ENCODE measurements at places on chromosomes 3 and 15. TPM values are rescaled to one million over a fixed set of nuclear protein-coding genes. Genes with fewer than 3 reads are reported as not detected.

Gene GCSAM
- 0.16 TPM for total RNA-seq

Gene PLA2G4E
- total RNA-seq: not detected

Gene FETUB
- not detected for total RNA-seq

Gene TRIM69
- total RNA-seq: 15.5 TPM

GRCh38 chr3:127735767-127736693, 63.3 kb downstream of the ABTB1 start:
- DNase-seq: peak; percentile 35
- H3K4me3 ChIP-seq: no peak overlapping the region
- H3K36me3 ChIP-seq: no peaks in the 10 kb centered on the region
- H3K27ac ChIP-seq: no peak overlapping the region
- H3K27me3 ChIP-seq: no peaks in the 10 kb centered on the region

DNA sequence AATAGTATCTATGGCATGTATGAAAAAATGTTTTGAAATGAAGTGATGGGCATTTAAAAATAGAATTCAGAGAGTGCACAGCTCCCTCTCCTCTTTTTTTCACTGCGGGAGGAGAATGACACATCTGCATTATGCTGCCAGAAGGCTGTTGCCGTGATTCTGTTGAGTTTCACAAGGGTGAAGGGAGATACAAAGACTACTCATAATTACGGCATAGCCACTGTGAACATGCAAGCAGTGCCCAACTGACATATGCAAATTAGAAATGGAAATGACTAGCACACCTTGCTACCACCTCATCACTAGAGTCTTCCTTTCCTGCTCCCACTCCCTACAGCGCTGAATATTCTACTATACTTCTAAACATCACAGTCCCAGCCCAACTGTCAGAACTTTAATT, 20.1 kb downstream of the IFT57 start:
- no peak overlapping the region for H3K4me3 ChIP-seq
- no peaks in the 10 kb centered on the region for H3K36me3 ChIP-seq
- H3K4me1 ChIP-seq: no peaks in the 10 kb centered on the region
- H3K27ac ChIP-seq: no peak overlapping the region
- DNase-seq: no peak

GRCh38 chr3:85821130-85821756, 862.5 kb downstream of the CADM2 start:
- no peak overlapping the region for H3K4me3 ChIP-seq
- no peaks in the 10 kb centered on the region for H3K27me3 ChIP-seq
- H3K4me1 ChIP-seq: no peaks in the 10 kb centered on the region
- no peak overlapping the region for H3K27ac ChIP-seq

DNA sequence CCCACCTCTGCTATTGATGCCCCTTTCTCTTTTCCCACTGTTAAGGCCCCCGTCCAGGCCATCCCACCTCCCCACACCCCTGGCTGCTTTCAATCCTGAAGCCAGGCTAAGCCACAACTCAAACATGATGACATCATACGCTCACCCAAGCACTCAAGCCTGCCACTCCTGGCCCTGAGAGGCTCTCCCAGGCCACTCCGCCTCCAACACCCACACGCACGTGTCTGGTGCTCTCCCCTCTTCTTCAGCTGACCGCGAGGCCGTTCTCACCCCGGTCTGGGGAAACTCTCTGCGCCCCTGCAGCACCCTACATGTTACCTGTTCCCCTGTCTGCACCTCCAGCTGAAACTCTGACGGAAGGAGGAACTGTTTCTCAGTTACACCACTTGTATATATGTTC, 6.2 kb downstream of the ZXDC start:
- H3K4me1 ChIP-seq: no peaks in the 10 kb centered on the region
- no peak overlapping the region for H3K27ac ChIP-seq
- DNase-seq: no peak
- H3K27me3 ChIP-seq: no peaks in the 10 kb centered on the region
- H3K36me3 ChIP-seq: peaks cover 4% of the 10 kb centered on the region

- no peaks in the 10 kb centered on the region for H3K4me1 ChIP-seq
- no peaks in the 10 kb centered on the region for H3K36me3 ChIP-seq
- H3K4me3 ChIP-seq: no peak overlapping the region
- H3K27me3 ChIP-seq: no peaks in the 10 kb centered on the region
- DNase-seq: no peak
Observed at GRCh38 chr15:25783607-25784540, 79.3 kb downstream of the ATP10A start.

DNA sequence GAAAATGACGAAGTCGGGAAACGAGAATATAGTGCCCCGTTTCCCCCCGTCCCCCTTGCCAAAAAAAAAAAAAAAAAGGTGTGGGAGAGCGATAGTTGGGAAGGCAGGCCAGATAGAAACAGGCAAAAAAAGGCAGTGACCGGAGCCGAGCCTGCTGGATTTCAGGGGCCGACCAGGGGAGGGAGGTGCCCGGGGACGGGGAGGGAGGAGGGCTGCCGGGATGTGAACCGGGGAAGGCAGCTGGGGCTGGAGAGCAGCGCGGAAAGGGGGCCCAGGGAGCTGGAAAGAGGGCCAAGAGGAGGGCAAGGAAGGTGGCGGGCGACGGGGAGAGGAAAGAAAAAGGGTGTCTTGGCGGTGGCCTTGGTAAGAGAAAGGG, 837 bp downstream of the LRRN1 start:
- peaks cover 3% of the 10 kb centered on the region for H3K4me1 ChIP-seq
- H3K36me3 ChIP-seq: no peaks in the 10 kb centered on the region
- H3K27ac ChIP-seq: peak overlapping the region; percentile 76
- H3K4me3 ChIP-seq: peak overlapping the region; percentile 75

DNA sequence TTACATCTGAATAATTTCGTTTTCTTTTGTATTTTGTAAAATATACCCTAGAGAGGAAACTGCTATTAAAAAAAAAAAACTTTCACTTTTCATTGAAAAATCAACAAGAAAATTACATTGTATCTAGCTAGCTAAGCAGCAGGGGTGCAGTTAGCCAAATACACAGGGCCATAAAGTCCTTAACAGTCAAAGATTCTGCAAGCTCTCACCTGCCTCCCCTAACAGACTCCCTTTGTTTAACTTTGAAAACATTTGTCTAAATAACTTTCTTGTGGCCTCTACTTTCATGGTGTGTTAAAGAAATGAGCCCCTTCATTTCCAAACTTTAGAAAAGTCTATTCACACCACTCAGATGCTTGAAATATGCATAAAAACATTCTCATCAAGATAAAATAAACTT, 23.3 kb downstream of the CBLB start:
- H3K4me1 ChIP-seq: no peaks in the 10 kb centered on the region
- no peak overlapping the region for H3K4me3 ChIP-seq
- H3K36me3 ChIP-seq: no peaks in the 10 kb centered on the region
- no peak overlapping the region for H3K27ac ChIP-seq
- no peak for DNase-seq
- H3K27me3 ChIP-seq: no peaks in the 10 kb centered on the region

GRCh38 chr3:122281891-122282290, 43.2 kb upstream of the CSTA start:
- no peaks in the 10 kb centered on the region for H3K4me1 ChIP-seq
- H3K27me3 ChIP-seq: no peaks in the 10 kb centered on the region
- DNase-seq: no peak

DNA sequence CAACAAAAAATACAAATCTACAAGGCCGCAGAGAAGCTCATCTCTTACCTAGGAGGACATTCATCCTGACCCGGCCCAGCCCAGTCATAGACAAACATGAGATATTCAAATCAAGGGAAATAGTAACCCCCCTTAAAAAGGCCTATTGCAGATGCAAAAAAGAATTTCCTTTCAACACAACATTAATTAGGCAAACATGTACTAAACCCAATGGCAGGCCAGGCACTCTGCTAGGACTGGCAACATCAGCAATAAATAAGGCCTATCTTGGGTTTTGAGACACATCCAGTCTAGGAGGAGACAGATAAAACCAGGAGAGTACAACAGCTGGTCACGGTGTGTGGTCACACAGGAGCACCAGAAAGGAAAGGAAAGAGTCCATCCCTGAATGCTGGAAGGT, 61.4 kb downstream of the ADCY5 start:
- no peaks in the 10 kb centered on the region for H3K27me3 ChIP-seq
- DNase-seq: no peak
- H3K27ac ChIP-seq: no peak overlapping the region
- no peaks in the 10 kb centered on the region for H3K36me3 ChIP-seq
- no peaks in the 10 kb centered on the region for H3K4me1 ChIP-seq

DNA sequence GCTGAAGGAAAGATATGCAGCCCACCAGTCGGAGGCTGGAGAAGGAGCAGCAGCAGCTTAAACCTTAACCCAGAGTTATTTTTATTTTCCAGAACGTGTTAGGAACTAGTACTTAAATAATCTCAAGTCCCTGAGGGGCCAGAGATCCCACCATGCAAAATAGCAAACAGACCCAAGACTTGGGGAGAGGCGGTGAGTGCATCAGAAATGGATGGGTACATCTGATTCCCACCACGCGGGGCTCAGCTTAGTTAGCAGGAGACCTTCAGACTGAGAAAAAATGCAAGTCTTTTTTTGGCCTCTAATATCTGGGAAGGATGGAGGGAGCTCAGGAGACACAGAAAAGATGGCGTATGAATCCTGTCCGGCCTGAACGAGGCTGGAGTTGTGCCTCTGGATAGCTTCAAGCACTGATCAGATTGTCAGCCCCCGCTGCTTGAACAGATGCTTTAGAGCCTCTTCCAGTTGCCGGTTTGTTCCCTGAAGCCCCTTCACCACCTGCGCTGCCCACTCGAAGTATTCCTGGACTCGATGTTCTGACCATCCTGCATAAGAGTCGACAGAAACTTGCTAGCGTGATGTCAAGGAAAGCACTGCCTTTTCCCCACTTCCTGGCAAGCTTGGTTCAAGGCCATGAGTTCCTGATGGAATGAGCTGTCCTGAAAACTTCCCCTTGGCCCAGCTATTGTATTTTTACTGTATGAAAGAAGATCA, 1.3 kb downstream of the HDDC3 start:
- H3K4me3 ChIP-seq: peak overlapping the region; percentile 62
- H3K4me1 ChIP-seq: peaks cover 1% of the 10 kb centered on the region
- no peaks in the 10 kb centered on the region for H3K27me3 ChIP-seq
- no peaks in the 10 kb centered on the region for H3K36me3 ChIP-seq

Data from breast epithelium (tissue), 4 donors.